ENCODE measurements at places on chromosomes 3 and 15.

GRCh38 chr15:66144978-66145725, 108.4 kb downstream of the MEGF11 start:
- DNase-seq, result no peak

DNA sequence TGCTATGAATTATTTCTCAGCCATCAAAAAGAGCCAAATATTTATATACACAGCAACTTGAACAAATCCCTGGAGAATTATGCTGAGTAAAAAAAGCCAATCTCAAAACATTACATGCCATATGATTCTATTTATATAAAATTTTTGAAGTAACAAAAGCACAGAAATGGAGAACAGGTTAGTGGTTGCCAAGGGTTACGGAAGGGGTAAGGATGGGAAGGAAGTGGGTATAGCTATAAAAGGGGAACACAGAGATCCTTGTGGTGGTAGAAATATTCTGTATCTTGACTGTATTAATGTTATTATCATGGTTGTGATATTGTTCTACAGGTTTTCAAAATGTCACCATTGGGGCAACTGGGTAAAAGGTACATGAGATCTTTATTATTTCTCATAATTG, 62.3 kb upstream of the ASB14 start:
- DNase-seq, result no peak

DNA sequence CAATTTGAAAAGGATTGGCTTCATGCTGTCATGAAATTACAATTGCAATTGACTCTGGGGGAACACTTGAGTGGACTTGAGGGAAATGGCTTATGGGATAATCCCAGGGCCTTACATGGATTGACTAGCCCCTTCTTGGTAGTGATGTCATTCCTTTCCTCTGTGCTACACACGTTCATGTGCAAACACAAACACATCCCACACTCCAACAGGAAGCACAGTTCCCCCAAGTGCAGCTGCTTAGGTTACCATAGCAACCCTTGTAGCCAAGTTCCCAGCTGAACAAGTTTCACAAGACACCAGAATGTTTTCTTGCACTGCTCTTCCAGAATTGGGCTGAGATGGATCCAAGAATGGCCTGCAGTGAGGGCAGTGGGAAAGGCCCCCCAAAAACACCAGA, 217.0 kb downstream of the ZNF621 start:
- no peak for DNase-seq

DNA sequence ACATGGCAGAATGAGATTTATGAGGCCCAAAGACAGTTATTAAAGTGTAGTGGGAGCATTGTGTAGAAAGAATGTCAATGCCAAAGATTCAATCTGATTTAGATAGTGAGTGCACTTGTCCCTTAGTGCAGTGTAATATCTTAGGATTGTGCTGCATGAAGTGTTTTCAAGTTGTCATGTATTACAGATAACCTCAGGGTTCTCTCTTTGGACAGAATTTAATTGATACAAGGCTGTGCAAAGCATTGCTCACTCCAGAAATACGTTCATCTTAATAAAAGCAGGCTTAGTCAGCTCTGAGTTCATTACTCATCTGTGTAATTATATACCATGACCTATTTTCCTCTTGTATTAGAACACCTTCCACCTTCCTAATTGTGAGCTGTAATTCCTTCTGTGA, 16.0 kb upstream of the GPR171 start:
- no peak for DNase-seq

GRCh38 chr15:55897560-55898336, 95.7 kb downstream of the NEDD4 start:
- DNase-seq, result peak; percentile 33

DNA sequence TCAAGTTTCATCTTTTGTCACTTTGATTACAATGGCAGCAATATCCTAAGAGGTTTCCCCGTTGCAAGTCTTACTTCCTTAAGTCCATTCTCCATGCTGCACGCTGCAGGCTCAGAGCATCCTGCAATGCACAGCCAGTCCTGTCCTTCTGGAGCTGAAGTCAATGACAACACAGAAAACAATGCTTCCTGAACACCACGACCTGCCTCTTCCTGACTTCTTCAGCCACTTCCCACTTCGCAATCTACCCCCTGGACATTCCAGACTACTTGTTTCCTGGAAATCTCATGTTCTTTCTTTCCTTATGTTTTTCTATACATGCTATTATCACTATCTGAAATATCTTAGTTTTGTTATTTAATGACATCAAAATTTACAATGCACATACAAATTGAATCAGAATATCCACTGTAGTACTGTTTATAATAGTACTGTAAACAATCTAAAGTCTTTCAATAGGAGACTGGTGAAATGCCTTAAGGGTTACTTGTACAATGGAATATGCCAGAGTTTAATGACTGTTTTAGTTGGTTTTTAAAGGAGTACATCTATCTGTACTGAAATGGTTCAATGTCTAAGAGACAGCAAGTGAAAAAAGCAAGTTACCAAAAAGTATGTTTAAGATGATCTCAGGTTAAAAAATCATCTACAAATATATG, 113.7 kb upstream of the PRTG start:
- no peak for DNase-seq

GRCh38 chr3:4949659-4950058, 29.6 kb upstream of the BHLHE40 start:
- DNase-seq, result no peak
